AG04450 (cell line): ENCODE measurements at places on chromosomes 1 and 21. TPM values are rescaled to one million over a fixed set of nuclear protein-coding genes. Genes with fewer than 3 reads are reported as not detected.

DNA sequence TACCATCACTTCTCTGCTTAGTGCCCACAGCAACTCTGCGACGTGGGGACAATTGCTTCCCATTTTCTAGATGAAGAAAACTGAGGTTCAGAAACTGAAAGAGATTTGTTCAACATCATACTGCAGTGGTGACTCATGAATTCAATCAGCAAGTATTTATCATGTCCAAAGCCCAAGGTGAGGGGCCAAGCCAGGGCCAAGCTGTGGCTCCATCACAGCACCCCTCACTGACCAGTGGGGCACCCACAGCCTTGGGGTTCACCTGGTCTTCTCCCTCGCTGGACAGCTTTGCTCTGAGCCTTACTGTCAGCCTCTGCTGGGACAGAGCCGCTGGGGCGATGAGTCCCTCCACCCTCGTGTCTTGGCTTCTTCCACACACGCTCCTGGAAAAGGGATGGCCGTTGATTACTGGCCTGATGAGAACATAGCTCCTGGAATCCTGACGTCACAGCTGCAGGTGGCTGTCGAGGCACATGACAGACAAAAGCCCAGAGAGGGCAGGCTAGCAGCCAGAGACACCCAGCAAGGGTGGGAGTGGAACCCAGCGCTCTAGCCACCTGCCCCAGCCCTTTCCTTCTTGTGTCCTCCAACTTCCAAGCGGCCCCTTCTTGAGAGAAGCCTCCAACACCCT is 6.2 kb downstream of the EDN2 start:
- no peak for DNase-seq

DNA sequence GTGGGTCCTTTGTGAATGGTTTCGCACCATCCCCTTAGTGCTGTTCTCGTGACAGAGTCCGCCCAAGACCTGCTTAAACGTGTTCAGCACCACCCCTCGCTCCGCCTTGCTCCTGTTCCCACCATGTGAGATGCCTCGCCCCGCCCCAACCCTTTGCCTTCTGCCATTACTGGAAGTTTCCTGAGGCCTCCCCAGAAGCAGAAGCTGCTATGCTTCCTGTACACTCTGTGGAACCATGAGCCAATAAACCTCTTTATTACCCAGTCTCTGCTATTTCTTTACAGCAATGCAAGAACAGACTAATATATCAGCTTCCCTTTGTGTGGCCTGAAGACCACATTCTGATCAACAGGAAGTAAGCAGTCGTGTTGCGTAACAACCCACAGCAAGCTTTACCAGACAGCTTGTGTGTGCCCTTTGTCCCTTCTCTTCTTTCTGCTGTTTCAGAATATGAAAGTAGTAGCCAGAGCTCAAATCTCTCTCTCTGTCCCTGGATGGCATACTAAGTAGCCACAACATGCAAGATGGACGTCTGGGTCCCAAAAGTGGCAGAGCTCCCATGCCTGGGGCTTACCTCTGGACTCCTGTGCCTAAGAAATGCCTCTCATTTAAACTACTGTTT is 14.1 kb downstream of the HENMT1 start:
- DNase-seq: no peak

CELA3B gene
- polyA plus RNA-seq: not detected in 2 replicates

TCP10L gene
- polyA plus RNA-seq: 0.12 and 0.19 TPM in 2 replicates

GRCh38 chr1:38213646-38214434 is 167.2 kb upstream of the POU3F1 start:
- DNase-seq: no peak

GRCh38 chr1:203167913-203168200 is 7.8 kb downstream of the MYBPH start:
- no peak for DNase-seq

DNA sequence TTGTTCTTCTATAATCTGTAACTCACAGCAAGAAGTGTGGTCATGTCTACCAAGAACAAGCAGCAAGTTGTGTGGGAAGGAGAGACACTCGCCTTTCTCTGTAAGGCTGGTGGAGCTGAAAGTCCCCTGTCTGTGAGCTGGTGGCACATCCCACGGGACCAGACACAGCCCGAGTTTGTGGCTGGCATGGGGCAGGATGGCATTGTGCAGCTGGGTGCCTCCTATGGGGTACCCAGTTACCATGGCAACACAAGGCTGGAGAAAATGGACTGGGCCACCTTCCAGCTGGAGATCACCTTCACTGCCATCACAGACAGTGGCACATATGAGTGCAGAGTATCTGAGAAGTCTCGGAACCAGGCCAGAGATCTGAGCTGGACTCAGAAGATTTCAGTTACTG is 15.5 kb downstream of the CD101 start:
- no peak for DNase-seq

DNA sequence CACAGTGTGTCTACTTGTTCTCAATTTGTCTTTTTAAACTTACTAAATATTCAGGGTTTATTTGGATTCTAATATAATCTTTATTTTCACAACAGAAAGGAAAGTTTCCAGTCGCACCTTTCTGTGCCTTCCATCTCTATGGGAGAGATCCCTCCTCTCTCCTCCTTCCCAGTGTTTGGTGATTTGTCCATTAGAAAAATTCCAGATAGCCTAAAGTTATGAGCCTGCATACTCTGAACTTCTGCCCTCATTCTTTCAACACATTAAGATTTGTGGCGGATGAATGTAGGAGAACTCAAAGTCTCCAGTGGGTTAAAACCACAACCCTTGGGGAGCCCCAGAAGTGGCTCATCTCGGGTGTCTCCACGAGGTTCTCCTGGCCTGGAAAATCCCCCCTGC is 3.6 kb downstream of the NHLH2 start:
- DNase-seq: no peak

GRCh38 chr1:173190101-173190936 is 16.8 kb downstream of the TNFSF4 start:
- DNase-seq: no peak

GRCh38 chr1:51981555-51981954 is 8.9 kb downstream of the RAB3B start:
- no peak for DNase-seq

DNA sequence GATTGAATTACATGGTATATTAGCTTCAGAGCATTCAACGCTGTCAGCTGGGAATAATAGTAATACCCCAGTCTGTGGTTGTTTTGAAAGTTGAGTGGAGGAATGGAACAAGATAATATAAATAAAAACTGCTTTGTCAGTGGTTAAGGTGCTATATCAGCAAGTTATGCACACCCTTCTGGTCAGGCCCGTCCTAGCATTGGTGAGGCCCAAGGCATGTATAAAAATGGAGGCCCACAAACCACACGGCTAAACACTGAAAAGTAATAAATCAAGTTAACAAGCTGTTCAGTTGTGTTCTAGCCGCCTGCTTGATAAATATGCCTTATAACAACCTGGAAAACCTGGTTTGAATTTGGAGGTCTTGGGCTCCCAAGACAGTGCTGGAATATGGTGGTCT is 77.4 kb downstream of the PSMG1 start:
- DNase-seq: no peak

DNA sequence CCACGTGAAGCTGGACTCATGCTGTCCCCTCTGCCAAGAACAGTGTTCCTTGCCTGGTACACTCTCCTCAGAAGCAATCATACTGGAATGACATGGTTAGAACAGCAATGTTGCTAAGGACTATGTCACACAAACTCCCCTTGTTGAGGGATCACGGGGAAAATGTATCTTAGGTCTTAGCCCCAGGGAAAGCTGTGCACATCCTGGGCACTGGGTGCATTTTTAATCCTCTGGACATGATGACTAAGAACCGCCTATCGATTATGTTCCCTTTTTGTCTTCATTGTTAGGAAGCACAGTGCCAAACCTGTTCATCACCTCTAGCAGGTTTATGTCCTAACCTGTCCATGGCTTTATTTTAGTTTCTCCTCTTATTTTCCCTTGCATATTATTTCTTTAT is 115.1 kb downstream of the HIVEP3 start:
- no peak for DNase-seq

DNA sequence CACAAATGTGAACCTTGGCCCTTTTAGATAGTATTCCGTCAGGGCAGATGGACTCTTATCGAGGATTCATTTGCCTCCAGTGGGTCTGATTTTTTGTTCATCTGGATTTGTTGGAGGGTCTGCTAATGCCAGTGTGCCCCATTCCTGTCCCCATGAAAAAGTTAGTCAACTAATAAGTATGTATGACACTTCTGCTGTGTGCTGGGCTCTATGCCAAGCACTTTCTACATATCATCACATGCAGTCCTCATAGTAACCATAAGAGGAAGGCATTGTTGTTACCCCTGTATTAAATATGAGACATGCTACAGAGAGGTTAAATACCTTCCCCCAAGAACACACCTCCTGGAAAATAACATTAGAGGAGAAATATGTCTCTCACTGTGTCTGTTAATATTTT is 46.6 kb upstream of the MAB21L3 start:
- DNase-seq: no peak

DNA sequence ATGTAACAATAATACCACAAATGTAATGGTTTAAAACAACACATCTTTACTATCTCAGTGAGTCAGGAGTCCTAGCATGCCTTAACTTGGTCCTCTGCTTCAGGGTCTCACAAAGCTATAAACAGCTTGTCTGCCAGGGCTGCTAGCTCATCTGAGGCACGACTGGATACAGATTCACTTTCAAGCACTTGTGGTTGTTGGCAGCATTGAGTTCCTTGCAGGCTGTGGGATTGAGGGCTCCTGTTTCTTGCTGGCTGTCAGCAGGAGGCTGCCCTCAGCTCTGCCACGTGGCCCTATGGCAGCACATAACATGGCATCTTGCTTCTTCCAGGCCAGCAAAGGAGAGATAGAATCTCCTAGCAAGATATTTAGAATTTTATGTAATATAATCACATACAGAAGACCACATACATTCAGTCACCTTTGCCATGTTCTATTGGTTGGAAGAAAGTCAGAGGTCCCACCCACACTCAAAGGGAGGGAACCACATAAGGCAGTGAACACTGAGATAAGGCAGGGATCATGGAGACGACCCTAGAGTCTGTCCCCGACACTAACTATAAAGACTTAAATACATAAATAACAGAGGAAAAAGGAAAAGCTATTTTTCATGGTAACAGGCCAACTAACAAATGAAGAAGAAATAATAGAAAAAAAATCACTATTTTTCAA is 18.9 kb upstream of the IPP start:
- peak; percentile 46 for DNase-seq

KCNK2 gene
- 19.7 and 22.8 TPM in 2 replicates for polyA plus RNA-seq

UBASH3A gene
- polyA plus RNA-seq: not detected in 2 replicates

DNA sequence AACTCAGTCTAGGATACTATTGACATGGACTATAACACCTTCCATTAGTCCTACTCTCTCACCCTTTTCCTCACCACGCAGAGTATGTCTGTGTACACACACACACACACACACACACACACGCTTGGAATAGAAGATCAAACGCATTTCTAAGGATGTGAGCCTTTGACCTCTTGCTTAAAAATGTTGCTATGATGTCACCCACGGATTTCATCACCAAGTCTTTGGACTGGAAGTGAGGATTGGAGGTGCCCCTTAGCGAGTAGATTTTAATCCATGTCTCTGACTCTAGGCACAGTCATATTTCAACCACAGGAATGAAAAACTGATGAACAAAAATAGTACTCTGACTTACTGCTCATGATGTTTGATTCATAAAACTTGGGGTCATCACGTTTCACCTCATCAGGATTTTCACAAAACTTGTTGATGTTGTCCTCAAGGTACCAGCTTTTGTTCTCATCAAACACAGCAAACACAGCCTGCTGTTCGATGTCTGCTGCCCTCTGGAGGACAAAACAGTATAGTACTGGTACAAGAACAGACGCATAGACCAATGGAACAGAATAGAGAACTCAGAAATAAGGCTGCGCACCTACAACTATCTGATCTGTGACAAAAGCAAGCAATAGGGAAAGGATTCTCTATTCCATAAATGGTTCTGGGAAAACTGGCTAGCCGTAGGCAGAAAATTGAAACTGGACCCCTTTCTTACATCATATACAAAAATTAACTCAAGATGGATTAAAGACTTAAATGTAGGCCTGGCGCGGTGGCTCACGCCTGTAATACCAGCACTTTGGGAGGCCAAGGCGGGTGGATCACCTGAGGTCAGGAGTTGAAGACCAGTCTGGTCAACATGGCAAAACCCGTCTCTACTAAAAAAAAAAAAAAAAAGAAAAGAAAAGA is 39.9 kb downstream of the F5 start:
- DNase-seq: peak; percentile 45

FAM229A gene
- 1.4 and 1.6 TPM in 2 replicates for polyA plus RNA-seq

DNA sequence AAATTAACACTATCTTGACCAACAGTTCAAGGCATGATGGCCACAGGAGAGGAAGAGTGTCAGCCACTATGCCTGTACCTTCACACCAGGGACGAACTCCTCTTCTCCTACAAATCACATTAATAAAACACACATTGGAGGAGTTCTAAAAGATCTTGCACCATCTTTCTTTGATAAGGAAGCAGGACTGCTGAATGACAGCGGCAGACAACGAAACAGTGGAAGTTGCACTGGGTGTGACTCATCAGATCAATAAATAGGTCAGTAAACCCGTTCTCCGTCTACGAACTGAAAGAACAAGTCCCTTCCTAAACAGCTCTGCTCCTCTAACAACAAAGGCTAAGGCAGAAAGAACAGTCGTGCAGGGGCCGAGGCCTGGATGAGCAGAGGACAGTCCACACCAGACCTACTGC is 23.1 kb downstream of the UBE2G2 start:
- no peak for DNase-seq

DNA sequence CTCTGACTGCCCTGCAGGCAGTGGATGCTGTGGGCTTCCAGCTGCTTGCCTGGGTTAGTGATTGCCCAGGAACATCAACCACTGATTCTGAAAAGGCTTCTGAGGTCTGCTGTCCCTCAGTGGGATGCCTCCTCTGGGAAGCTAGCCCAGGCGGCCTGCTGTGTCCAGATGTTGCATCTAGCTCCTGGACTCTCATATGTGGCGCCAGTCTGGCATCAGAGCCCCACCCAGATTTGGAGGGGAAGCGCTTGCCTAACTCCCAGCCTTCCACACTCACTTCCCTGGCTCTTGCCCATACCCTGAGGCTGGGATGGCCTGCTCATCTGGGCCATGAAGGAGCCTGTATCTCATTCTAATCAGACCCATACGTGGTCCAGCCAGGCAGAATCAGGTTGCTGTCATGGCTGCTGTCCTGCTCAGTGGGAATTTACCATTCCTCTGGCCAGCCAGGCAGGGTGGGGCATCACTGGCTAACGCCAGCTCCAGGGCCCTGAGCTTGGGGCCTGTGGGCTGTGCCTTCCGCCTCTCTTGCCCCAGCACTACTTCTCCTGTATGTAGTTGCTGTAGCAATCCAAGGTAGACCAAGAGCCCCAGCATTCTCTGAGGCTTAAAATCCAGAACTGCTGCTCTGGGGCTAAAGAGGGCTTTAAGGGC is 4.1 kb downstream of the CSF1 start:
- no peak for DNase-seq

- DNase-seq: peak; percentile 67
Observed at GRCh38 chr1:198776602-198777029, 137.8 kb downstream of the PTPRC start.

DNA sequence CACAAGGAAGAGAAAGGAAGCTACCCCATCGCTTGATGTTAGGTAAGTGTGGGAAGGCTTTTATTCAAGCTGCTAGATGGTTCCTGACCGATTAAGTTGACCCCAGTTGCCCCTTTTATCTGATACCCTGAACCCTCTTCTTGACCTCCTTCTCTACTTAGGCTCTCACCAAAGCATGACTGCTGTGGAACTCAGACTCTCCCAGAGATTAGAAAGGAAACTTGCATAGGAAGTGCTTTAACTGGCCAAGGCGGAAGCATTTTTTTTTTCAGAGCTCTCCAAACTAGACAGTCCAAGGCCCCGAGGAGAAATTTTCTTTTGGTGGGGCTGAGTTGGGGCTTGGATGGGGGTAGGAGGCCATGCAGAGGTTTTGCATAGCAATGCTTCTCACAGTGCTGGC is 101.3 kb upstream of the USP24 start:
- DNase-seq: no peak

- no peak for DNase-seq
Observed at GRCh38 chr21:36063375-36064084, 3.2 kb upstream of the SETD4 start.
